ENCODE measurements at places on chromosomes 6 and 20. TPM values are rescaled to one million over a fixed set of nuclear protein-coding genes. Genes with fewer than 3 reads are reported as not detected.
A peak's percentile ranks its signal among the peaks of the same experiment; 100 is the strongest.

DNA sequence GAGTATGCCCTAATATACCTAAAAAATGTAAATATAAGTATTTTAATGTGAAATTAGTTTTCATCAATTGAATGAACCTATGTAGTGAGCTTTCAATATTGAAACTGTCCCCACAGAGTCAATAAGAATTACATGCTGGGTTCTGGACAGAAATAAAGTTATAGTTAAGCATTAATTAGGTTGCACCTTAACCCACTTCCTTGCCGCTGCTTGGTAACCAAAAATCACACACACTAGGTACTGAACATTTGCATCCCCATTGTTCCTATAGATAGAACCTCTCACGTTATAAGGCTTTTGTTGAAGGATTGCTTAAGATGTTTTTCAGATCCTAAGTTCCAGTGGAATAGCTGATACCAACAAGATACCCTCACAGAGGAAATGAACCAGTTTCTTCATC is 237.1 kb upstream of the OPRM1 start:
- no peaks in the 10 kb centered on the region for H3K36me3 ChIP-seq
- no peaks in the 10 kb centered on the region for H3K27me3 ChIP-seq
- no peaks in the 10 kb centered on the region for H3K4me1 ChIP-seq
- H3K4me3 ChIP-seq, result no peak overlapping the region
- no peak for DNase-seq
- H3K27ac ChIP-seq, result no peak overlapping the region

- no peaks in the 10 kb centered on the region for H3K4me1 ChIP-seq
- no peak for DNase-seq
- H3K27me3 ChIP-seq, result no peaks in the 10 kb centered on the region
- H3K27ac ChIP-seq, result no peak overlapping the region
These were observed 12.8 kb downstream of the RGS17 start for GRCh38 chr6:153117986-153118879.

- H3K4me3 ChIP-seq, result peak overlapping the region; percentile 80
- DNase-seq, result no peak
- peaks cover 19% of the 10 kb centered on the region for H3K4me1 ChIP-seq
- no peaks in the 10 kb centered on the region for H3K27me3 ChIP-seq
These were observed 770 bp downstream of the ULBP3 start for GRCh38 chr6:150068151-150068550.

GRCh38 chr6:159981071-159981402 is 12.2 kb downstream of the IGF2R start:
- peaks cover 92% of the 10 kb centered on the region for H3K4me1 ChIP-seq
- no peak overlapping the region for H3K4me3 ChIP-seq
- no peaks in the 10 kb centered on the region for H3K36me3 ChIP-seq
- no peaks in the 10 kb centered on the region for H3K27me3 ChIP-seq
- peak overlapping the region; percentile 77 for H3K27ac ChIP-seq

Gene MUC22
- not detected for total RNA-seq

GRCh38 chr6:15331143-15331542 is 85.3 kb downstream of the JARID2 start:
- no peaks in the 10 kb centered on the region for H3K36me3 ChIP-seq
- no peak overlapping the region for H3K4me3 ChIP-seq
- DNase-seq, result no peak
- no peak overlapping the region for H3K27ac ChIP-seq
- no peaks in the 10 kb centered on the region for H3K27me3 ChIP-seq
- peaks cover 11% of the 10 kb centered on the region for H3K4me1 ChIP-seq

Gene NOX3
- not detected for total RNA-seq

DNA sequence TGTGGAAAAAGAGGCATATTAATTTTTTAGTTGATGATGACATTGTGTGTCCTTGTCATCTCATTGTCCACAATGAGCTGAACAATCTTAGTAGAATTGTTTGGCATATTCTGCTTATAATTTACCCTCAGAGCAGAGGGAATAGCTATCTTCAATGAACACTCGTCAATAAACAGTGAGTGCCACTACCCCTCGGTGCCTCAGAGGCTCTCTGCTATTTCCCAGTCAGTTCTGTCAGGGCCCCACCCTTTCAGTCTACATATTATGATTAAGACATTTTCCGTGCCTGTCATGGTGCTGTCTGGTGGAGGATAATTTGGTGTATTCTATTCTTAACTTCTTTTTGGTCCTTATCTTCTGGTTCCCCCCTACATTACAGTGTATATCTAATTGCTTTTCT is 31.2 kb downstream of the NUS1 start:
- H3K27me3 ChIP-seq, result no peaks in the 10 kb centered on the region
- H3K4me1 ChIP-seq, result peaks cover 4% of the 10 kb centered on the region
- no peak for DNase-seq

GRCh38 chr6:3759646-3760232 is 8.2 kb upstream of the PXDC1 start:
- no peaks in the 10 kb centered on the region for H3K27me3 ChIP-seq
- no peaks in the 10 kb centered on the region for H3K36me3 ChIP-seq
- H3K4me3 ChIP-seq, result no peak overlapping the region
- no peaks in the 10 kb centered on the region for H3K4me1 ChIP-seq
- DNase-seq, result no peak
- no peak overlapping the region for H3K27ac ChIP-seq

DNA sequence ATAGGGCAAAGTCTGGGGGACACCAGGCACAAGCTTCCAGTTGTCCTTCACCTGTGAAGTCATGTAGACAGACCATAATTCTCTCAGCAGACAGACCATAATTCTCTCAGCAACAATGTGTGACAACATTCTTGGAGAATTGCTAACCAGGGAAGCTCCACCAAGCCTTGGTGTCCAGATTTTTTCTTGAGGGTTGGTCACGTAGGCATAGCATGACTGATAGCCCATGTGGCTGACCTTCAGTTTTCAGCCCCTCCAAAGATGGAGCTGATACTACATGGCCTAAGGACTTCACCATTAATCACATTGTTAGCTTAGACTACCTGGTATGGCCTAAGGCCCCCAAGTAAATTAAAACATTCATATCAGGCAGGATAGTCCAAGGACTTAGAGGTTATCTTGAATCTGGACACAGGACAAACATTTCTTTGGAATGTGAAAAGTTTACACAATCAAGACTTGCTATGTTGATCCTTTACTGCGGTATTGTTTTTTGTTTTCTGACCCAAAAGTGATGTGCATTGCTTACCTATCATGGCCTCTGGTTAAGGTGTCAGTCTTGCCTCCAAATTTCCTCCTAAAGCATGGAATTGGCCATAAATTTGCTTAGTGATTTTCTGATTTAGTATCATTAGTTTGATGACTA is 76.9 kb downstream of the CEP57L1 start:
- no peaks in the 10 kb centered on the region for H3K27me3 ChIP-seq
- no peaks in the 10 kb centered on the region for H3K4me1 ChIP-seq
- H3K4me3 ChIP-seq, result no peak overlapping the region
- no peaks in the 10 kb centered on the region for H3K36me3 ChIP-seq

DNA sequence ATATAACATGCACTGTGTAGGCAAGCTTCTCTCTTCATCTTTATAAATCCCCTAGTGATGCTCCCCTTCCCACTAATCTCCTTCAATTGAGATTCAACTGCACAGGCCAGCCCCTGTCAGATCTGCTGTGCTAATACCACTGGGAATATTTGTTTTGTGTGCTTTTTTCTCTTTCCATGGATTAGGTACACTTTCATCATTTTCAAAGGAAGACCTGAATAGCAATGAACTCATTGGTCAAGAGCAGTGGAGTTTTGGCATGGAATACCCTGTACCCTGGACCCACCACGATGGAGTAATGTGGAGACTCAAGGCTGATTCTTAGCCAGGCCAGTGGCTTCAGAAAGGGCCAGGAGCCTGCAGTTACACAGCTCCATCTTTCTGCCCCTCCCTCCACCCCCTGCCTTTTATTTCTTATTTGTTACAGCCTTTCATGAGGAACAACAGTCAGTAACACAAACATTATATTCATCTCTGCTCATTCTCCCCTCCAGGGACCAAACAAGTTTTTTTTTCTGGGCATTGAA is 75.4 kb upstream of the KCNG1 start:
- no peak overlapping the region for H3K27ac ChIP-seq
- H3K4me3 ChIP-seq, result no peak overlapping the region
- H3K27me3 ChIP-seq, result peaks cover 7% of the 10 kb centered on the region
- no peak for DNase-seq
- H3K36me3 ChIP-seq, result no peaks in the 10 kb centered on the region

Gene PRPH2
- not detected for total RNA-seq

GRCh38 chr6:144335914-144336313 is 50.8 kb downstream of the UTRN start:
- no peak overlapping the region for H3K27ac ChIP-seq
- H3K4me3 ChIP-seq, result no peak overlapping the region
- H3K4me1 ChIP-seq, result peaks cover 36% of the 10 kb centered on the region
- no peaks in the 10 kb centered on the region for H3K27me3 ChIP-seq
- H3K36me3 ChIP-seq, result no peaks in the 10 kb centered on the region
- DNase-seq, result no peak

GRCh38 chr6:17870300-17871188 is 116.9 kb downstream of the KIF13A start:
- no peak overlapping the region for H3K27ac ChIP-seq
- H3K27me3 ChIP-seq, result no peaks in the 10 kb centered on the region
- H3K36me3 ChIP-seq, result no peaks in the 10 kb centered on the region
- no peak for DNase-seq

GRCh38 chr6:139482287-139482686 is 107.8 kb upstream of the CITED2 start:
- H3K27me3 ChIP-seq, result no peaks in the 10 kb centered on the region
- no peak for DNase-seq
- H3K27ac ChIP-seq, result no peak overlapping the region

DNA sequence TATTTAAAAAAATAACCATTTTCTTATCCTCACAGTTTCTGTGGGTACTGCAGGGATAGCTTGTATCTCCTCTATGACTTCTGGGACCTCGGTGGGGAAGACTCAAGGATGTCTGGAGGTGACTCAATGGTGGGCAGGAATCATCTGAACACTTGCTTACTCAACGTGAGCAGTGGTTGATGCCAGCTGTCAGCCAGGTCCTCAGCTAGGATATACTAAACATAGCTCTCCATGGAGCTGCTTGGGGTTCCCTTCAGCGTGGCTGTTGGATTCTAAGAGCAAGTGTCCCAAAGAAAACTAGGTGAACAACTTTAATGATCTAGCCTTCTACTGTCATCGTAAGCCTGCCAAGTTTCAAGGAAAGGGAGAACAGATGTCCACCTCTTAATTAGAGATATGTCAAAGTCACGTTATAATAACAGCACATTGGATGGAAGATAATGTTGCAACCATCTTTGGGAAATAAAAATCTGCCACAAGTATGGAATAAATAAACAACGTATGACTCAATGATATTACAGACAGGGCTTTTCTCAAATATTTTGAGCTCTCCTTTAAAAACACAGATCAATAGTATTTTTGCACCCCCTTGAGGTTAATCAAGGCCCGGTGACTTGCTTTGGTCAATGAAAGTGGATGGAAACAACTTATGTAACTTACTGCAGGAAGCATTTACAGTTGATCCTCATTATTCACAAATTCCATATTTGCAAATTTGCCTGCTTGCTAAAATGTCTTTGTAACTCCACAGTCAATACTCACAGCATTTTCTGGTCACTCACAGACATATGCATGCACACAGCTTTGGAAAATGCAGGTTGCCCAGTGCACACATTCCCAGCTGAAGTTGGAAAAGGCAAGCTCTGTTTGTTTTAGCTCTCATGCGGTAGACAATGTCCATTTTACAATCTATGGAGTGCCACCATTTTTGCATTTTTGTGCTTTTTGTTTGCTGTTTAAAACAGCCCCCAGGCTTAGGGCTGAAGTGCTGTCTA is 6.6 kb upstream of the HEBP2 start:
- no peaks in the 10 kb centered on the region for H3K27me3 ChIP-seq
- no peak overlapping the region for H3K27ac ChIP-seq
- H3K4me3 ChIP-seq, result no peak overlapping the region
- no peak for DNase-seq
- no peaks in the 10 kb centered on the region for H3K36me3 ChIP-seq

DNA sequence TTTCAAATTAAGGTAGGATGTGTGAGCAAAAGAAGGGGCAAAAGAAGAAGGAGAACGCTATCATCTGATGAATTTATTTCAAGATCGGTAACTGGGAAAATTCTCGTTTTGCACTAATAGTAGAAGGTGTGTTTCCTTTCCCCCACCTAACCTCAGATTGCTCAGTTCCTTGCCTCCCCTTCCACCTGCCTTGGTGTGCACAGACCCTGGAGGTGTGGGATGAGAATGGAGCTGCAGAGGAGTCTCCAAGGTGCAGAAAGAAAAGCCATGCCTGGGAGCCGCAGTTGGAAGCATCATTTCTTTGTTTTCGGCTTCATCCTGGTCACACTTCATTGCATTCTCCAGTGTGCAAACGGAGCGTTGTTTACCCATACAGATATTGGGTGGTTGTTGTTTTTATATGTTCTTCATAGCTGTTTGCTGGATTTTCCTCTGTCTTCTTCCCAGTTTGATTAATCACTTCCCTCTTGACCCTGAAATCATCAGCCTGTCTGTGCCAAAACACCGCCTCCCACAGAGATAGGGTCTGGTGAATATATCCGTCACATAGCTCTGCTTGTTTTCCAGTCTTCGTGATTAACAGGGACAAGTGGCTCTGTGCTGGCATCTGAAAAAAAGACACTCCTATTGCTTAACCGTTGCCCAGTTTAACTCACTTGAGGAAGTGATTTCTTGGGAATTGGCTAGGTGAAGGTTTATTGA is 40.2 kb upstream of the NEDD9 start:
- no peaks in the 10 kb centered on the region for H3K27me3 ChIP-seq
- no peak overlapping the region for H3K4me3 ChIP-seq
- DNase-seq, result peak; percentile 41
- H3K4me1 ChIP-seq, result peaks cover 47% of the 10 kb centered on the region

GRCh38 chr20:40547483-40548091 is 141.4 kb downstream of the MAFB start:
- DNase-seq, result no peak
- no peaks in the 10 kb centered on the region for H3K36me3 ChIP-seq
- H3K27me3 ChIP-seq, result no peaks in the 10 kb centered on the region

Gene TP53TG5
- total RNA-seq, result not detected

Gene C6orf52
- not detected for total RNA-seq

DNA sequence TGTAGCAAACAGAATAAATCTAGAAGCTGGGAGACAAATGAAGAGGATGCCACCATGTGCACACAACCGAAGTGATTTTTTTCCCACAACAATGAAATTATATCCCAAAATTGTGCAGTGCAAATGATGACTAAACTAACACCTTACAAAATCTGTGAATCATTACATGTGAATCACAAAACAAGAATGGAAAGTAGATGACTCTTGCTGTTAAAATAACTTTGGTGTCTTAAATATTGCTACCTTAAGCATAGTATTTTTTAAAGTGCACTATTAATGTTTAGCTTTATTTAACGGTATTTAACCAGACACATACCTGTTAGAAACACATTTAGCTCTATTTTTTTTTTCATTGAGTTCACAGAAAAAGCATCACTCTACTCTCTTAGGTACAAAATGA is 190.8 kb downstream of the TBC1D32 start:
- H3K27ac ChIP-seq, result no peak overlapping the region
- H3K27me3 ChIP-seq, result no peaks in the 10 kb centered on the region
- H3K4me3 ChIP-seq, result no peak overlapping the region
- H3K36me3 ChIP-seq, result no peaks in the 10 kb centered on the region

- peaks cover 5% of the 10 kb centered on the region for H3K36me3 ChIP-seq
- H3K4me1 ChIP-seq, result peaks cover 14% of the 10 kb centered on the region
- no peaks in the 10 kb centered on the region for H3K27me3 ChIP-seq
- no peak for DNase-seq
- H3K4me3 ChIP-seq, result peak overlapping the region; percentile 98
- H3K27ac ChIP-seq, result no peak overlapping the region
These were observed 1.4 kb downstream of the PFDN4 start for GRCh38 chr20:54209216-54209813.

All from stomach (tissue), 19 donors.